Mesenchymal stem cell (in vitro differentiated cells and primary cell): ENCODE measurements at places on chromosomes 11 and 22.
A peak's percentile ranks its signal among the peaks of the same experiment; 100 is the strongest.

DNA sequence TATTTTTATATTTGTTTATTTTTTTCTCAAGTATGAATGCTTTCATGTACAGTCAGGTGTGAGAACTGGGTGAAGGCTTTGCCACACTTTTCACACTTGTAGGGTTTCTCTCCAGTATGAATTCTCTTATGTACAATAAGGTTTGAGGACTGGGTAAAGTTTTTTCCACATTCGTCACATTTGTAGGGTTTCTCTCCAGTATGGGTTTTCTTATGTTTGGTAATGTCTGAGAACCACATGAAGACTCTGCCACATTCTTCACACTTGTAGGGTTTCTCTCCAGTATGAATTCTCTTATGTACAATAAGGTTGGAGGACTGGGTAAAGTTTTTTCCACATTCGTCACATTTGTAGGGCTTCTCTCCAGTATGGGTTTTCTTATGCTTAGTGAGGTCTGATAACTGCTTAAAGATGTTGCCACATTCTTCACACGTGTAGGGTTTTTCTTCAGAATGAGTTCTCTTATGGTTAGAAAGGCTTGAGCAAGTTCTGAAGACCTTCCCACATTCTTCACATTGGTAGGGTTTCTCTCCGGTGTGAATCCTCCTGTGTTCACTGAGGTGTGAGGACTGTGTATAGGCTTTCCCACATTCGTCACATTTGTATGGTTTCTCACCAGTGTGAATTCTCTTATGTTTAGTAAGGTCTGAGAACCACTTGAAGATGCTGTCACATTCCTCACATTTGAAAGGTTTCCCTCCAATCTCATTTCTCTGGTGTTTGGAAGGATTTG lies 19.7 kb downstream of the ZNF195 start:
- peak; percentile 9 for DNase-seq

GRCh38 chr22:31340360-31340759 lies 5.8 kb downstream of the PATZ1 start:
- no peak for DNase-seq

DNA sequence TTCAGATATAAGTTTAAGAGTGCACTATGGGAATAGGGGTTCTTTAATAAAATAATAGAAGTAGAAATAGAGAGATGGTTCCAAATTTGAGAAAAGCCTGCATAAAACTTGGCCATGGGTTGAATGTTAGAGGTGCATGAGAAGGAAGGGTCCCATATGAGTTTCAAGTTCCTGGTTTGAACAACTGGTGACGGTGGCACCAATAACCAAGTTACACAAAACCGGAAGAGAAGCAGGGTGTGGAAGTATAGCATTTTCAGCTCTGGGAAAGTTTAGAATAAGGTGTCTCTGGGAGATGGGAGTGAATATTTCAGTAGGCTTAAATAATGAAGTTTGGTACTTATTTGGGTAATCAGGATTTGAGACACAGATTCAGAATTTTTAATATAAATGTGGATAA lies 2.4 kb downstream of the CASP1 start:
- no peak for DNase-seq

DNA sequence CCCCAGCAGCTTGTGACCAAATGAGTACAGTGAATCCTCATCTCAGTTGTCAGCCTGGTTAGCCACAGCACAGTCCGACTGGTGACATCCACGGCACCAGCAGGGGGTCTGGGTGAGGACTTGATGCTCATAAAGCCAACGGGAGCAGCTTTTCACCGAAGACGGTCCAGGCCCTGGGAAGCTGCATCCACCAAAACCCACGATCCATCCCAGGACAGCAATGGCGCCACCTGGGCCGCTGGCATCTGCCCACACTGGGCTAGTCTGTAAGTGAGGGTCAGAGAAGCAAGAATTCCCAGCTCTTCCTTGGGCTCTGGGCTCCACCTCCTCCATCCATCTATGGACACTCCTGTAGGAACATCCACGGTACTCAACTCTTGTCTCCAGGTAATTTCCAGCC lies 25.1 kb upstream of the FXYD6 start:
- no peak for DNase-seq

DNA sequence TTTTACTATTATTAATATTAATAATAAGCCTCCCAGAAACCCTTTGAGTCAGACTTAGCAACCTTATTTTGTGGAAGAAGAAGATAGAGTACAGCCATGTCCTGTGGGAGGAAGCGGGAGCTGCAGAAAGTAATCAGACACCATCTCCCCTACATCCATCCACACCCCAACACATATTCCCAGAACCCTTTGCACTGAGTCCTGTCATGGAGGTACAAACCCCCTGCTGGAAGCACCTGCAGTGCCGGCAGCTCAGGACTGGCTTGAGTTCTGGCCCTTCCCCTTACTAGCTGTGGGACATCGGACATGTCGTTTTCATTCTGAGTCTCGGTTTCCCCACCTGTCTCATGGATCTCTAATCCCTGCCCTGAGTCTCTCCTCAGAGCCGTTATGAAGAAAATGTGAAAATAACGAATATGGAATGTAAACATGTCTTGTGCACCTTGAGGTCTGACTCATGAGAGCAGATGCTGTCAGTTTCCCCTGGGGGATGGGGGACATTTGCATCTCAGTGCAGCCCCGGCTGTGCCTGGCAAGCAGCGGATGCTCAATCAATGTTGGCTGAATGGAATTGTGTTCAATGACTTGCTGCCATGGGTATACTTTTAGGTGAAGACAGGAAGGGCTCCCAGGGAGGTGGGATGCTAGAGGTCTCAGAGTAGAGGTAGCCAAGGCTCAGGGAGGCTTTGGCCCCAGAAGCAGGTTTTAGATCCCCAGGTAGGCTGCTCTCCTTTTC lies 45.4 kb downstream of the TP53I11 start:
- DNase-seq, result no peak

DNA sequence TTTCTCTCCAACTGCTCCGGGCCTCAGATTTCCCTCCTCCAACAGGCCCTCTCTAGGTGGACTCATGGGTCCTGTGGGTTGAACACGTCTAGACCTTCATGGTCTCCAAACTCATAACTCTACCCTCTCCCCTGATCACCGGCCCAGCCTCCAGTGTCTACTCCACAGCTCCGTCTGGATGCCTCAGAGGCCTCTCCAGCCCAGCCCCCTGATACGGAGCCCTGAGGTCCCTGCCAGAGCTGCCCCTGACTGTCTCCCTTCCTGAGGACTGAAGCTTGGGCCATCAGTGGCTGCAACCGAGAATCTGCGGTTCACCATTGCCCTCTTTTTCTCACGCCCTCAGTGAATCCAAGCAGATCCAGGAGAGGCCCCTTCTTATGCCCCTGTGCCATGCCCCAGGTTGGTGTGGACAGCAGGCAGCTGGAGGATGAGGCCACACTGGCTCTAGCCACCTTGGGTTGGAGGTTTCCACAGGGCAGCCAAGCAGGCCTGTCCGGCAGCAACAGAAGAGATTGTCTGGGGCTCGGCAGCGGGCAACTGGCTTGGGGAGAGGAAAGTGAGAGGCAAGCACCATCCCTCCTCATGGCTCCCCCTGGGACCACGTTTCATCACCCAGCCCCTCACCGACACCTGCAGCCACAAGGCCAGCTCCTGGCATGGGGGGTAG lies 104.6 kb upstream of the FGF3 start:
- no peak for DNase-seq

GRCh38 chr11:73318501-73319011 lies 10.5 kb downstream of the ARHGEF17 start:
- no peak for DNase-seq
